Stimulated activated naive CD4-positive, alpha-beta T cell treated with Interleukin-2 at 50 U/mL for 16 hours (primary cell): ENCODE measurements at places on chromosomes 12 and 14.

- no peak for DNase-seq
These were observed 768.5 kb downstream of the MED13L start for GRCh38 chr12:115508990-115509389.

GRCh38 chr12:78672033-78672432 is 192.5 kb upstream of the SYT1 start:
- no peak for DNase-seq

GRCh38 chr12:101697930-101698799 is 725 bp downstream of the CHPT1 start:
- DNase-seq: peak; percentile 25

DNA sequence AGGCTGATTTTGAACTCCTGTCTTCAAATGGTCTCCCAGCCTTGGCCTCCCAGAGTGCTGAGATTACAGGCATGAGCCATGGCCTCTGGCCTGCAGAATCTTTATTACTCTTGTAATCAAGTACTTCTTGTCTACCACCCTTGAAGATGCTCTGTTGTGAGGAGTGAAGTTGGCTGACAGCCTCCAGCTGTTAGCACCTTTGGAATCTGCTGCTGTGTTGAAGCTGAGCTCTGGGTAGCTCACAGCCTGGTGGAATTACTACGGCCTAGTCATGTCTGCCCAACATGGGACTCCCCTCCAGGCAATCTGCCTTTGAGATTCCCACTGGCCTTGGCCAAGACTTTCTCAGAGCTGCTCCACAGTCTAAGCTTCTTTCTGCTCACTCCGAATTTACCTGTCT is 5.8 kb upstream of the C12orf75 start:
- DNase-seq: no peak

GRCh38 chr14:105385698-105386365 is 12.5 kb upstream of the TEX22 start:
- DNase-seq: no peak

DNA sequence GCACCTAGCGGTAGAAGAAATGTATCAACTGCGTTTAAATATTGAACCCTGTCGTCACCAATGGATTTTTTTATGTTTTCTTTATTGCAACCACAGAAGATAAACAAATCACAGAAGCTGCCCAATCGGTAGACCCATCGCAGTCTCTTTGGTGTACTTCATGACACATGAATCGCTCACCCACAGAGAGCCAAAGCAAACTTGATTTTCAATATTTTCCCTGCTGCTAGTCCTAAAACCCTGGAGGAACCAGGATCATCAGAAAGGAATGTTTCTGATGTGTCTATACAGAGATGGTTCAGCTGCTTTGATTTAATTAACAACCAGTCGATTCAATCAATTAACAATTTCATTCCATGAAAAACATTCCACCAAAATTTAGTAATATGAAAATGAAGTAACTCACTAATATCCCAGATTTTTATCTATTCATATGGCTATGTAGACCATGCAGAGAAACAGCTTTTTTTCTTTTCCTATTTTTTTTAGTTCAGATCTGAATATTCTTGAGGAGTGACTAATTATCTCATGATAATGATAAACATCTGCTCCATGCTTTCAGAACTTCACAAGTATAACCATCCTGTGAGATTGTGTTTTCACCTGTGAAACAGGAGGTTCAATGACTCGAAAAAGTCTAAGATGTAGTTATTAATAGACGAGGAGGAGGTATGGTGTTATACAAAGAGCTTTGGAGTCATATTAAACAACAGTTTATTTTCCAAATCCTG is 46.1 kb downstream of the DIO2 start:
- DNase-seq: no peak

GRCh38 chr14:105554022-105554421 is 27.6 kb downstream of the TMEM121 start:
- DNase-seq: no peak
